ENCODE measurements at places on chromosomes 12 and 14.

DNA sequence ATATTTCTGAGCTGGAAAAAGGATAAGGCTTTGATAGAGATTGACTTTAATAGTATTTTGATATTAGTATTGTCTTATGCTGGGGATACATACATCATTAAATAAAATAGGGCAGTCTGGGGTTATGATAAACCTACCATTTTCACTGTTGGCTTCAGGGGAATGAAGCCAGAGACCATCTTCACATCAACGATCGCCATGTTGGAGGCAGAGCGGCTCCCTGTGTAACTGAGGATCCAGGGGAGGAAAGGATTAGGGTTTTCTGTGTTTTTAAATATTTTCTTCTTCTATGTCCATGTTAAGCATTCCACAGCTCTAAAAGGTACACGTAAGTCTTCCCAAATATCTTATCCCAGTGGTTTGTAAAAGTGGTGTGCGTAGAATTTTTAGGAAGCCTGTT, 45.4 kb downstream of the A2M start:
- no peak for DNase-seq

- no peak for DNase-seq
These were observed 42.1 kb downstream of the SCARB1 start for GRCh38 chr12:124821252-124822200.

DNA sequence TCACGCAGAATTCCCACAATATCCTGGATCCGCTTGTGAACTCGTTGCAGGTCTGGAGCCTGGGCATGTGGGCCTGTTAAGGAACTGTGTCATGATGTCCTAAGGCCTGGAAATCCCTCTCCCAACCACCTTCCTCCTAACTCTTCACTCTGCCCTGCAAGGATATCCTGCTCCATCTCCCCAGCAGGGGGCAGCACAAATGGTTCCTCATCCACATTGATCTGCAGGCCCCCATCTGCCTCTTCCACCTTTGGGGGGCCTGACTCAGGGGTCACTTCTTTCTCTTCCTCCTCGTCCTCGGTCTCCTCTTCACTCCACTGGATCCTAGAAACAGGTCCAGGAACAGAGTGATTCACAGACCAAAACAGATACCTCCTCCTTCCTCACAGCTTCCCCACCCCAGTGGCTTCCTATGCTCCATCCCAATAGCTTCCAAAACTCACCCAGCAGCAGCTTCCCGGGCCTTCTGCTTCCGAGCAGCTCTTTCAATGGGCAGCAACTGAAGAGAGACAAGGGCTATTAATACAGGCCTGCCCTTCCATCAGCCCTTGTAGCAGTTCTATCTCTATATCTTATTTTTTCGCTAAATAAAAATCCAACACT, 4.5 kb downstream of the NOP2 start:
- DNase-seq = no peak

- no peak for DNase-seq
These were observed 86.3 kb downstream of the IRF2BPL start for GRCh38 chr14:76941946-76942805.

GRCh38 chr12:107328442-107329133, 235.2 kb upstream of the CRY1 start:
- no peak for DNase-seq

GRCh38 chr14:88386256-88386794, 868 bp downstream of the SPATA7 start:
- DNase-seq = no peak

DNA sequence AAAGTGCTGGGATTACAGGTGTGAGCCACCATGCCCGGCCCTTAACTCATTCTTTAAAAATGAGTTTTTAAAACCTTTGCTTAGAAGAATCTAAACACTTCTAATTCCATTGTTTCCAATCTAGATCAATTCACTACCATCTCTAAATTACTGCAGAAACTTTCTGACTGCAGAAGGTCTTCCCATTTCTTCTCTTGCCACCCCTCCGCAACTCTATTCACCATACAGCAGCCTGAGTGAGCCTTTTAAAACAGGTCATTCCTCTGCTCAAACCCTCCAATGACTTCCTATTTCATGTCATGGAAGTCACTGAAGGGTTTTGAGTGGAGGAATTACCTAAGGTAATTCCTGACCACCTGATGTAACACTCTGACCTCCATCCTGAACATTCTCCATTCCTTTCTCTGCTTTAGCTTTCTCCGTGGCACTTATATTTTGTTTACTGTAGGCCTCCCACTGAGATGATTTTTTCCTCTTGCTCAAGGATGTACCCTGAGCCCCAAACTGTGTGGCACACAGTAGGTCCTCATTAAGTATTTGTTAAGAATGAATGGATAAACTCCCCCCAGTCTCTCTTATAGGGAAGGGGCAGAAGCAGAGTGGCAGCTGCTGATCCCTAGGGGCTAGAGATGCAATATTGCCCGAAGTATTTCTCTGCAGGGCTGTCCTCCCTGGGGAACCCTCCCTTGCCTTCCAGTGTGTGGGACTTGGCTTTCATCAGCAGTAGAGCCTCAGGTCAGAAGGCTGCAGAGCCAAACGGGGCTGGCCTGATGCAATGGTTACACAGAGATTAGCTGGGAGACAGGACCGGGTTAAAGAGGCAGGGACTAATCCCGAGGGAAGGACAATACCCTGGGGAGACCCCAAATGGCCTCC, 1.2 kb downstream of the DDIT3 start:
- DNase-seq = no peak

DNA sequence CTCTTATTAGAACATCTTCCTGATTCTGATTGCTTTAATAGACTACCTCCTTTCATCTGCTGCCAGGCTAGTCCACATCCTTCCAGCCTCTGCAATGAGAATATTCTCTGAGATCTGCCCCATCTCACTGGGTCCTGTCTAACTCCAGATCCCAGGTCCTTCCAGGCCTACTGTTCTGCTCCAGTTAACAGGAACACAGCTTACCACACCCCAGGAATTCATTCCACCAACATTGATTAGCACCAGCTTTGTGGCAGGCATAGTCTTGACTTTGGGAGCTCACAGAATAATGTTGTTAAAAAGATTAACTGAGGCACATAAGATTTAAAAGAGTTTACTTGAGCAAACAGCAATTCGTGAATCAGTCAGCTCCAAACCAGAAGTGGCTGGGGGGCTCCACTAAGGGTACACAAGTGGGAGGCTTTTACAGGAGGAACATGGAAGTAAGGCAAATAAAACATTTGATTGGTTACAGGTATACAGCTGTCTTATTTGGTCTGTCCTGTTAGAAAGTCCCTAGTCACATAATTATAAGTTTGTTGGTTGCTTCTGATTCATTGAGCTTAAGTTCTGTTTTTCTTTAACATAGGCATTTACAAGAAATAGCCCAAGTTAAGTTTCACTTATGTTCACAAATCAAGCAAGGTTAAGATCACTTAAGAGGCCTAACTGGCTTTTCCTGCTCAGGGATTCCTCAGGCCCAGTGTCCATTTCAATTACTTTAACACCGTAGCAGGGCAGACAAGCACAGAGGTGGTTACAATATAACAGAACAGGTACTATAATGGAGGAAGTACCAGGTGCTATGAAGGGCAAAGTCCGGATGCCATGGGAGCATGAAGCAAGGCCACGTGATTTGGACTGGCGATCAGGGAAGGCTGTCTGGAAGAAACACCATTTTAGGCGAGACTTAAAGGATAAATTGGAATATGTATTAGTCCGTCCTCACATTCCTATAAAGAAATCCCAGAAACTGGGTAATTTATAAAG, 12.2 kb upstream of the MYH7 start:
- no peak for DNase-seq
